ENCODE measurements at places on chromosomes 11 and 22.

DNA sequence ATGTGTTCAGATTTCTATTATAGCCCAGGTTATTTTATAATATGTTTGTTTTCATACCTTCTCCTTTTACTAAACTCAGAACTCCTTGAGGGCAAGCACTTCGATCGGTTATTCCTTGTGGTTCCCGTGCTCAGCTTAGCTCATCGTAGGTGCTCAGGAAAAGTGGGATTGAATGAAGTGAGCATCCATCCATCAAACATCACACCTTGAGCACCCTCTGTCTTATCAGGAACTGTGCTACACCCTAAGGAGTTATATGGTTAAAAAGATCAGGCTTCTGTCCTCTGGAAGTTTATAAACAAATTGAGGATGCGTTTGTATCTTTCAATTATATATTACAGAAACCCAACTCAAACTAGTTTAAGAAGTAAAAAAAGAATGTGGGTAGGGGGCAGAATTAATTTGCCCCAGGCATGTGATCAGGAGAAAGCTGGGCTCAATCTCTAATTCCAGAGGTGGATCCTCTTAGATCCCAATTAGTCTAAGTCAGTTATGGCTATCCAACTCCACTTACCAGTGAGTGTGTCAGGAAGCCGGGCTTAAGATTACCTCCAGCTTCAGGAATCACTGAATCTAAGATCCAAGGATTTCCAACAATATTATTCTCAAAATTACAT is 59.9 kb upstream of the RRAS2 start:
- DNase-seq, result no peak

- DNase-seq, result no peak
These were observed 319.1 kb upstream of the LARGE1 start for GRCh38 chr22:34239421-34239820.

DNA sequence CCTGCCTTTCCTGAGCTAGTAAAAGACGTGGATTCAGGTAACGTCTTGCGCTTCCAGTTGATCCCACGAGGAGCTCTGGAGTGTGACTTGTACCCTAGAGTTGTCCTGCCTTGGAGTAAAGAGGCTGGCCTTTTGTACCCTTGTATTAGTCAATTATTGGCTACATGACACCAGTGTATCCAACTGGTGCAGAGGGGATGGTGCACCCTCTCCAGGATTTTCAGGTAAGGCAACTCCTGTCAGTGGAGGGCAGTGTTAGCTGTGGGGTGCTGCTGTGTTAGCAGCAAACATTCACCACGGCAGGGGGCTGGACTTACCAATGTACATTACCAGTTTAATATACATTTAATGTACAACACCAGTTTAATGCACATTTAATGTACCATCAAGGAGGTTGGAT is 233.5 kb downstream of the MIAT start:
- no peak for DNase-seq

GRCh38 chr11:117823946-117824420 is 561 bp downstream of the FXYD2 start:
- no peak for DNase-seq

GRCh38 chr11:210122-210802 is 2.8 kb downstream of the RIC8A start:
- no peak for DNase-seq

- DNase-seq, result no peak
These were observed 425.0 kb downstream of the DYNC2H1 start for GRCh38 chr11:103534191-103534590.

Measured in T-helper 22 cell (primary cell).